ENCODE measurements at places on chromosomes 1 and 21. TPM values are rescaled to one million over a fixed set of nuclear protein-coding genes. Genes with fewer than 3 reads are reported as not detected.

Gene FNDC10
- not detected for total RNA-seq

Gene KRTAP12-2
- total RNA-seq: not detected

Gene LCE1A
- total RNA-seq: not detected

Gene ACOT11
- total RNA-seq: 4.1 TPM

Gene KCNK2
- total RNA-seq: 3.8 TPM

Gene OR2T33
- not detected for total RNA-seq

Gene CRNN
- total RNA-seq: not detected

DNA sequence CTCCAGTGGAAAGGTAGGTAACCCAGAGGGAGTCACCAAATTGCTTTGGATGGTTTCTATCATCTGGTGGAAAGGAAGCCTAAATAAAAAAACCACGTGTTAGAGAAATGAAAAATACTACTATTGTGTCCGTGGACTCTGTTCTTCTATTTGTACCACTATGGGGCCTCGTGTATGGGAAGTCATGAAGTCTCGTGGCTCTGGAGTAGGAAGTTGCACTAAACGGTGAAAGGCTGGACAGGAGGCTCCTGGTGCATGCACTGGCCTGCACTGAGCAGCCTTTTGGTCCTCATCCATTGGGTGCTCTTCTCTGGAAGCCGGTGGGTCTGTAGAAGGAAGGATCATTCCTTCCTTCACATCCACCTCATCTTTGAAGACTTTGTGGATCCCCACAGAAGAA is 17.0 kb downstream of the F3 start:
- DNase-seq: no peak

DNA sequence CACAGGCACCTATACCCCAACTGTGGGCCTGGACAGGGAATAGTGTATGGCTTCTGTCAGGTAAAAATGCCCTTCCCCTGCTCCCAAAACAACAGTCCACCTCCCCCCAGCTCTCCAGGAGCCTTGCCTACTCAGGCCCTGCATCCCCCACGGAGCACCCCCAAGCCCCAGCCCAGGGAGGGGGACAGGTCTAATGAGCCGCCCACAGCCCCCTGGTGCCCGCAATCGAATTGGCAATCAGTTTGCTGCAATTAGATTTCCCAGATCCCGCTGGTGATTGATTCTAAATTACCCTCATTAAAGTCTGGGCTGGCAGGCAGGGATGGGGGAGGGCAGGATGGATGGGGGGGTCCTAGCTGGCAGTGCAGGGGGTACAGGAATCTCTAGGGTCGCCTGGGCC is 8.1 kb downstream of the SDC3 start:
- DNase-seq: no peak

DNA sequence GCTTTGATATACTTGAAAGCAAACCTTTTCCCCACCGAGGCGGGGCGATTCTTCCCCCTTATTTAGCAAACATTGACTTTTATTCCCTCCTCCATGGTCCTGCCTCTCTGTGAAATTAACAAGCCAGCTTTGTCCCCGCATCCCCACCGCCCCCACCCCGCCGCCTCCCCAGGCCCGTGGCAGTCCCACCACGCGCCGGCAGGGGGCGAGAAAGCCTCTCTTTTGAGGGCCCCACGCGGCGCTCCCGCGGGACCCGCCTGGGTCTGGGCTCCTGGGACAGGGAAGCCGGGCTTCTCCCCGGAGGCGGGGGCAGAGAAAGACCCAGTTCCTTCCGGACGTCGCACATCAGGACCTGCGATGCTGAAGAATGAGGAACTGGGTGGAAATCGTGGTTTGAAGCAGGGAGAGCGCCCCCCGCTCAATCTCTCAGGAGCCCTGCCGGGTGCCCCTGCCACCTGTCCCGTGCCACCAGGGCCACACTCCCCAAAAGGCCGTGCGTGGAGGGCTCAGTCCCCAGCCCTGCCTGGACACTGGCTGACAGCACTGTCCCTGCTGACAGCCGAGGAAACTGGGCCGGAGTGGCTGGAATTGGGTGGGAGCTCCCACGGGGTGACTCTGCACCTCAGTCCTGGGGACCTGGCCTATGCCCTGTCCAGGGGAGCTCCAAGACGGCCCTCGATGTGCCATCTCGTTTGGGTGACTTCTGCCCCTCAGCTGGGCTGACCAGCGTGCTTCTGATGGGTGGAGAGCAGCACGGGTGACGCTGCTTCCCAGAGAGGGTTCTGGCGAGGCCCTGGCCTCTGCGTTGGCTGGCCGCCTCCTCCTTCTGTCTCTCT is 8.6 kb upstream of the ACTRT2 start:
- DNase-seq: peak; percentile 39

DNA sequence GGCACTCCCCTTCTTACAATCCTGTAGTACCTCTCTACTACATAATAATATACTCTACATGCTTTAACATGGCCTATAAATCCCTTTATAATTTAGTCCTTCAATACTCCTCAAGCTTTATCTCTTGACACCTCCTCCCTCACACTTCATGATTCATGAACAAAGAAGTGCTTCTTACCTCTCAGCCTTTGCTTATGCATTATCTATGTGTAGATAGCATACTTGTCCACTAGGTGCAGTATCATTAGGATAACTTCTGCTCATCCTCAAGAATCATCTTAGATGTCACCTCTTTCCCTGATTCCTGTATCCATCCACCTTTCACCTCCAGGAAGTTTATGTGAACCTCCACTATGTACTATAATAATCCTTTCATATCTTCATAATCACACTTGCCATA is 74.4 kb downstream of the COL24A1 start:
- no peak for DNase-seq

DNA sequence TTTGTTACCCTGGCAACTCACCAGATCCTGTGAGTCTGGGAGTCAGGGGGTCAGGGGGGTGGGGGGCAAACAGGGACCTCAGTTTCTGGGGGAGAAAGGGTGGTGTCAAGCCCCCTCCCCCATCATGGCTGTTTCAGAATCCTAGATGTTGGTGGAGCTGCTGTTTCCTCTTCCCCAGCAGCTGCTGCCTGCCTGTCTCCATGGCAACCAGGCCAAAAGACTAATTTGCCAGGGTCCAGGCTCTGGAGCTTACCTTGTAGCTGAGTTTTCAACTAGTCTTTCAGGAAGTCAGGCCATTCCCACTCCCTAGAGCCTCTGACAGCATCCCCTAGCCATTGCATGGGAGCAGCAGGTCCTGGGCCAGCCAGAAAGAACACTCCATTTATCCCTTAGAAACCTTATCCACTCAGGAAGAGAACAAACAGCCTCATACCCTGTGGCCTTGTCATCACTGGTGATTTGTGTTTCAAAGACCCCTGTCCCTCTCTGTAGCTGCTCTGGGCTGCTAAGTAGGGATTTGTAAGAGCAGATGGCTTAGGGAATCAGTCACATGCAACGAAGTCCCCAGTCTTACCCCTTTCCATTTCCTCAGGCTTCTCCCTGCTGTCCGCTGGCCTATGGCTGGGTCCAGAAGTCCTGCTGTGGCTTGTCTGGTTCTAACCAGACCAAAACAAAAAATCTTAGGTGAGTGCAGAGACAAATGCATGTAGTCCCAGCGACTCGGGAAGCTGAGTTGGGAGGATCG is 21.5 kb upstream of the STMN1 start:
- DNase-seq: no peak

GRCh38 chr1:38559446-38560165 is 300.0 kb downstream of the RRAGC start:
- DNase-seq: no peak

- DNase-seq: no peak
Measured at GRCh38 chr1:204545202-204545601, 29.0 kb downstream of the MDM4 start.

GRCh38 chr1:23194119-23194984 is 22.9 kb downstream of the HTR1D start:
- no peak for DNase-seq

- DNase-seq: no peak
Measured at GRCh38 chr21:29904359-29905282, 35.2 kb downstream of the GRIK1 start.

- no peak for DNase-seq
Measured at GRCh38 chr1:14930247-14930965, 223.1 kb upstream of the TMEM51 start.

DNA sequence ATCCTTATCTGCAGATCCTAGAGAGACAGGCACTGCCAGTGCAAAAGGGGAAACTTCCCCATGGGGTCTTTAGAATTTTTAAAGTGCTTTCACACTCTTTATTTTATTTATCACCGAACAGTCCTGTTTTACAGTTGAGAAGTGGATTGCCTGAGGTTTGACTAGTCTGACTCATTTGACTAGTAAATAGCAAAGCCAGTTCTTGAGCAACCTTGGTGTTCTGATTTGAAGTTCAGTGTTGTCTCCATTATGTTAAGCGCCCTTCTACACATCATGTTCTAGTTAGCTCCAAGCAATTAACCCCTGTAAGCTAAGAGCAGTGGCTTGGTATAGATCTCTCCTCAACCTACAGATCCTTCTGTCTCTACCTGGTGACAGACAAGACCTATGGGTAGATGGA is 262.9 kb downstream of the CACNA1E start:
- no peak for DNase-seq

DNA sequence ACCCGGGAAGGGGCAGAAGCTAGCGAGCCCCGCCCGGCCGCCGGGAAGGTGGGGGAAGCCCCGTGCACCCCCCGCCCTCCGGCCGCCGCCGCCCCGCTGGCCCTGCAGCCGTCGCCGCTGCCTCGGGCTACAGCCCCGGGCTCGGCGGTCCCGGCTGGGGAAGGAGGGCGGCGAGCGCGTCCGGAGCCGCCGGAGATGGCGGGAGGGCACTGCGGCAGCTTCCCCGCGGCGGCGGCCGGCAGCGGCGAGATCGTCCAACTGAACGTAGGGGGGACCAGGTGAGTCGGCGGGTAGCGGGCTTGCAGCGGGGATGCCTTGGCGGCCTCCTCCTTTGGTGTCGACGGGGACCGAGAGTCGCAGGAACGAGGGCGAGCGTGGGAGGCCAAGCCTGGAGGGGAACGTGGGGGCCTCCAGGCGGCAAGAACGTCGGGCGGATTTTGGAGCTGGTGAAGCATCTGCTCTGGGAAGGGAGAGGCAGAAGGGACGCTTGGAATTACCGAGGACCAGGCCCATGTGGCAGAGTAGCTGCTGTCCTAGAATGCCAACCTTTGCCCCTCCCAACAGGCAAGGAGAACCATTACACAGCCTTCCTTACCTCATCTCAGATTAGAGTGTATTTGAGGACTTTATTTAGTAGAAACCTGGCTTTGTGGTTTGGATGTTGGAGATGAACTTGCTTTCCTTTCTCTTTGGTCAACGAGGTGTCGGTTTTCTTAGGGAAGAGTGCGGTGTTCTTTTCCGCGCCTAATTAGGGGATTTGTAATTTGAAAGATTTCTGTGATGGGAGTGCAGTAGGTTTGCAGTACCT is 591 bp downstream of the KCTD3 start:
- DNase-seq: peak; percentile 45

- no peak for DNase-seq
Measured at GRCh38 chr21:43820466-43820865, 31.1 kb downstream of the RRP1 start.
